ENCODE measurements at places on chromosomes 12 and 14.

DNA sequence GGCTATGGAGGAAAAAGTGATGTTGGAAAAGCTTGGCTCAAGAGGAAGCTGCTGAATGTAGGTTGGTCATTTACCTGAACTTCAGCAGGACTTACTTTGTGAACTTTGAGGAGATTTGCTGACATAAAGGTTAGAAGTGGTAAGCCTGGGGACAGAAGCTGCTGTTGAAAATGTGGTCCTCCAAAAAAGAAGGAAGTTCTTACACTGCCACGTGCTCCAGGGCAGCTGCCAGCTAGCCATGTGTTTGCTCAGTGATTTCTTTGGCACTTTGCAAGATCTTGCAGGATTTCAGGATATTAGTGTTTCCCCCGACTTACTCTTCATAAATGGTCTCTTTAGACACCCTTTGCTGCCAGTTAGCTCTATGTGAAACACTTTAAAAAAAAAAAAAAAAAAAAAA, 14.8 kb upstream of the DYRK2 start:
- no peak for DNase-seq

- no peak for DNase-seq
Observed at GRCh38 chr12:33253178-33253577, 186.4 kb downstream of the SYT10 start.

- DNase-seq = no peak
Observed at GRCh38 chr14:94225460-94226378, 51.6 kb downstream of the PPP4R4 start.

GRCh38 chr14:23154964-23155587, 28.4 kb downstream of the SLC7A8 start:
- DNase-seq = no peak

Measured in GM18507 (cell line).